ENCODE measurements at places on chromosomes 11 and 22. TPM values are rescaled to one million over a fixed set of nuclear protein-coding genes. Genes with fewer than 3 reads are reported as not detected.

TIGD3 gene
- not detected for total RNA-seq

HEPN1 gene
- total RNA-seq, result not detected

CCDC73 gene
- not detected for total RNA-seq

SCGB2A2 gene
- not detected for total RNA-seq

MS4A3 gene
- total RNA-seq, result not detected

CNTF gene
- total RNA-seq, result 0.17 TPM

LDHAL6A gene
- not detected for total RNA-seq

IFITM10 gene
- total RNA-seq, result 0.51 TPM

OR5D16 gene
- not detected for total RNA-seq

TMEM109 gene
- 77.4 TPM for total RNA-seq

CARNS1 gene
- total RNA-seq, result 0.51 TPM

XKR3 gene
- total RNA-seq, result not detected

MS4A6E gene
- total RNA-seq, result not detected

SCN3B gene
- total RNA-seq, result under 0.01 TPM

MYOD1 gene
- total RNA-seq, result 0.51 TPM

PRR33 gene
- not detected for total RNA-seq

CCDC89 gene
- 4.7 TPM for total RNA-seq
